ENCODE measurements at places on chromosomes 12 and 14.

- no peak for DNase-seq
Observed at GRCh38 chr14:101037021-101037817, 133.7 kb upstream of the RTL1 start.

GRCh38 chr12:93229494-93230325 is 148.0 kb upstream of the NUDT4 start:
- no peak for DNase-seq

DNA sequence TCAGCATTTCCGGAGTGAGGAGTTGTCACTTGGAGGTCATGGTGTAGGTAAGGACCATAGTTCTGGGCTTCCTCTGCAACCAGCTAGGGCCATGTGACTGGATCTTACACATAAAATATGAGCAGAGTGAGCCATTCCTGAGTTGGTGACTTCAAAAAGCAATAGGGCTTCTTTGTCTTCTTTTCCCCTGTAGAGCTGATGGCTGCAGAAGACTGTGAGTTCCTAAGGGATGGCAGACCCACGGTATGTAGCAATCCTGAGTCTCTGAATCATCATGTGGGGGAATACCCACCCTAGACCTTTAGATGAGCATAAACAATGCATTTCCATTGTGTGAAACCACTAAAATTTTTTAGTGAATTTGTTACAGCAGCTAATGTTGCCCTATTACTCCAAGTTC is 151.1 kb upstream of the TBX3 start:
- DNase-seq, result no peak

GRCh38 chr14:93431036-93431670 is 414 bp downstream of the UNC79 start:
- peak; percentile 83 for DNase-seq

DNA sequence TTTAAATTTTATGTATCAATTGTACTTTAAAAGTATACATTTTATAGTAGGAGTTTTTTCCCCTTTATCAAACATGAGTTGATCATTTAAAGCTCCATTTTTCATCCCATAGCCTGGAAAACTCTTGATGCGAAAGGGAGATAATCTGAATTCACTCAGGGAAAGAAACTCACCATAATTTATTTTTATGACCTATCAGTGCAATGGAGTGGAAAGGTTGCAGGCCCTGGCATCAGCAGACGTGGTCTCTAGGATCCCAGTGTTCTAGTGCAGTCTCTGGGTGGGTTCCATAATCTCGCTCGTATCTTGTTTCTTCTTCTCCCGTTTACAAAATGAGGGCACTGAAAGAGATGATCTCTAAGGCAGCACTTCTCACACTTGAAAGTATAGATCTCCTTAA is 85.0 kb downstream of the PTGER2 start:
- no peak for DNase-seq

DNA sequence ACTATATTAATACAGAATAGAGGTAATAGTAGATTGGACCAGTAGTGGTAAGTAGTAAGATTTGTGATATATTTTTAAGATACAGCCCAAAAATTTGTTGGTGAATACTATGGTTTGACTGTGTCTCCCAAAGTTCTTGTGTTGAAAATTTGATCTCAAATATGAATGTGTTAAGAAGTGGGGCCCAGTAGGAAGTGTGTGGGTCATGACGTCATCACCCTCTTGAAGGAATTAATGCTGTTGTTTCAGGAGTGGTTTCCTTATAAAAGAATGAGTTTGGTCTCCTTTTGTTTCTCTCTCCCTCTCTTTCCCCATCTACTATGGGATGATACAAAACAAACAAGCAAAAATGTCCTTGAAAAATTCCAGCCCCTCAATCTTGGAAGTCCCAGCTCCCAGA is 16.3 kb downstream of the LUM start:
- no peak for DNase-seq

- no peak for DNase-seq
Observed at GRCh38 chr14:34374998-34375740, 86.9 kb downstream of the SPTSSA start.

- no peak for DNase-seq
Observed at GRCh38 chr12:16361142-16361783, 13.8 kb downstream of the MGST1 start.

- DNase-seq, result peak; percentile 28
Observed at GRCh38 chr14:64504897-64505794, 576 bp downstream of the ZBTB1 start.

DNA sequence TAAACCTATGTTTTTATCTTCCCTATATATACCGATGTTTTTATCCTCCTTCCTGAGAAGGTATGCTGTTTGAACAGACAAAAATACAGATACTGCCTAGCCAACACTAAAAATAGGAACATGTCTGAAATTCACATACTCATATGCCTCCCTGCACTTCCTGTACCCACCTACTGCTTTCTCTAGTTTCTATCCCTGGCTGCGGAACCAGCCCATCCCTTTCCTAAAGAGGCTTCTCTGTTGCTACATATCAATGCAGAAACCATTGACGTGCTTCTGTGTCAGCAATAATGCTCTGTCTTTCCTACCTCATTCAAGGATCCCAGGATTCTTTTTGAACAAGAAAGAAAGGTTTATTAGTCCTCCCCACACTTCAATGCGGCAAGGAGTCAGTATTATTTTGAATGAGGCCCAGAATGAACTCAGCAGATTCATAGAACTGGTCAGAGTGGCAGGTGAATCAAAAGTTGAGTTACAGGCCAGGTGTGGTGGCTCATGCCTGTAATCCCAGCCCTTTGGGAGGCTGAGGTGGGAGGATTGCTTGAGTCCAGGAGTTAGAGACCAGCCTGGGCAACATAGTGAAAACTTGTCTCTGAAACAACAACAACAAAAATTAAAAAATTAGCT is 67.8 kb upstream of the NAP1L1 start:
- no peak for DNase-seq

- no peak for DNase-seq
Observed at GRCh38 chr14:88300817-88301216, 22.3 kb downstream of the KCNK10 start.

GRCh38 chr12:131980263-131980662 is 30.5 kb downstream of the EP400 start:
- no peak for DNase-seq

DNA sequence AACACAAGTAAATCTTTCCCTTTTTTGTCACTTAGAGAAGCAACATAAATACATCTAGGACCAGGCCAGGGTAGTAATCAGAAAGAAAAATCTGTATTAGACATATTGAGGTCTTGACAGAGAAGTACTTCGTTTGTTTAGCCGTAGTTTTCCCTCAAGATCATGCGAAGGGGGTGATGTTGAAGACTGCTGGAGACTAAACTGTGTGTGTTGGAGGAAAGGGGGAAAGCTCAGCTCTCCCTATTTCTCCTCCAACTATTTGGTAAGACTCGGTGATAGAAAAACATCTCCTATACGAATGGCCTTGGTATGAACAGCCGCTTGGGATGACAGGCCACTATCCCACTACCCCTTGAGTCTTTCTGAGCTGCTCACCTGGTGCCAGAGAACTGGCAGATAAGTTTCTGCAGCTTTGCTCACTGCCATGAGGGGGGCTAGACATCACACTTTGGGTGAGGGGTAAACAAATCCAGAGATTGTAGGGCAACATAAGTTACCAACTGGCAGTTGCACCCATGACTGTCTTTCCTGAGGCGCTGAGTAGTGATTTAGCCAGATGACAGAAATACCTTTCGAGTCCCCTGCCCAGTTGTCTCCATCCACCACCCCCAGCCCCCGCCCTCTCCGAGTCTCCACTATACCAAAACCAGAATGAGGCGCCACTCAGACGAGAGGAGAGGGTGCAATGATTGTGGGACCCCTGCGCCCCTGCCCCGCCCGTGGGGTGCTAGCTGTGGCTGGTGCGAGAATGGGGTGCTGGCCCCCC is 685 bp downstream of the VAMP1 start:
- no peak for DNase-seq

GRCh38 chr12:59927032-59927431 is 331.2 kb downstream of the SLC16A7 start:
- no peak for DNase-seq

DNA sequence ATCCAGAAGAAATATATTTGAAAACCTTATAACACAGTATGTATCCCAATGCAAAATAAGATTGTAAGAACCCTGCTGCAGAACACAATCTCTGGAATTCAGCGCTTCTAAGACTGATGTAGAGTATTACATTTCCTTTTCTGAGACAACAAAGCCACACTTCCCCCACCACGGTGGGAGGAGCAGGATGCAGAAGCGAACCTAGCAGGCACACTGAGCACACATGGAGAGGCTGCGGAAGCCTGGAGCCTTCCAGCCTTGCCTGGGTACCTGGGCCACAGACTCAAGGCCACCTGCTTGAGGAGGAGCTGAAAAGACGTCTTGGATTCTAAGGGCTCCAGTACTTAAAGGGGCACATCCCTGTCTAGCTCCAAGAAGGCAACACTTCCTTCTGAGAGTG is 46.4 kb downstream of the TCHP start:
- DNase-seq, result no peak

DNA sequence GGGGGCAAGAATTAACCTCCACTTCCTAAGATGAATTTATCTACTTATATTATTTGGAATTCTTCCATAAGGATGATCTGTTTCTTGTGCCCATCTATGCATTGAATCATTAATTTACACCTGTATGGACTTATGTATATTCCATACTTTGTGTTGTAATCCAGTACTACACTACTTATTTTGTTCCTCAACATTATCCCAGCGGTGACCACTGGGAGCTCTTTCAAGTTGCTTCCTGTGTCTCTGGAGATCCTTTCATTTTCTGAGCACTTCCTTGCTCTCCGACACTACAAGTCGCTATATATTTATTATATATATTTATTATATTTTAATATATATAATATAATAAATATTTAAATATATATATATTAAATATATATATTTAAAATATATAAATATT is 54.9 kb upstream of the SCN8A start:
- DNase-seq, result peak; percentile 24

DNA sequence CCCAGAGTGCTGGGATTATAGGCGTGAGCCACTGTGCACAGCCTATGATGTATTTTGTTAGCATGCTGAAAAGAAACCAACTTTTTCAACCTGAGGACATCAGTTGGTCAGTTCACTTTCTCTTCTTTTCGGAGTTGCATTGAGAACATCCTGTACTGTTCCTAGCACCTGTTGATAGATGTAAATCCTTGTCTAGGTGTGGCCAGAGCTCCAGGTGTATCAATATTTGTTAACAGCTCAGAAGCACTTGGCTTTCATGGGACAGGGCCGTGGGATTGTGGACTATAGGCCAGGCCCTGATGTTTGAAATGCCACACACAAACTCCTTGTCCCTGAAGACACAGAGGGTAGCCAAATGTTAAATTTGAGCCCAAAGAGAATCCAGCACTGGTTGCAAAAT is 14.9 kb downstream of the HCAR2 start:
- peak; percentile 61 for DNase-seq

GRCh38 chr12:10669533-10669932 is 4.3 kb downstream of the STYK1 start:
- no peak for DNase-seq

DNA sequence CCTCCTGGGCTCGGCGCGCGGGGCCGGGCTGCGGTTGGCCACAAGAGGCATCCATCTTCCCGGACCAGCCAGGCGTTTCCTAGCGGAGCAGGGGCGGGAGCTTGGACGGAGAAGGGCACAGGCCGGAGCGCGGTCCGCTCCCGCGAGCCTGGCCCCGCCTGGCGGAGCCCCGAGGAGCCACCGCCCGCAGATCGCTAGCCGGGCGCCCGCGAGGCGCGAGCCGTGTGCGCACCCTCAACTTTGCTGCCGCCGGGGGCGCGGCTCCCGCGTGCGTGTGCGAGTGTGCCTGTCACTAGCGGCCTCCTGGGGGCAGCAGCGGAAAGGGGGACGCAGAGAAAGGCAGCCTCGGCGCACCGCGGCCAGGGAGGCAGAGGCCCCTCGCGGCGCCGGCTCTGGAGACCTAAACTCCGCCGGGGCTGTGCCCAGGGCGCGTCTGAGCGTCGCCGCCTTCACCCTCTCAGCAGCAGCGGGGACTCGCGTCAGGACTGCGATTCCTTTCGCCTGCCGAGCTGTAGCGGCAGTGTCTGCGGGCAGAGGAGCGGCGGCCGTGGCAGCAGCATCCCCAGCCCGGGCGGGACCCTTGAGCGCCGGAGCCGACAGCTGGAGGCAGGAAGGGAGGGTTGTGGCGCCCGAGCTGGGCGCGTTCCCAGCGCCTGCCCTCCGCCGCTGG is 644 bp upstream of the SRGAP1 start:
- peak; percentile 97 for DNase-seq

DNA sequence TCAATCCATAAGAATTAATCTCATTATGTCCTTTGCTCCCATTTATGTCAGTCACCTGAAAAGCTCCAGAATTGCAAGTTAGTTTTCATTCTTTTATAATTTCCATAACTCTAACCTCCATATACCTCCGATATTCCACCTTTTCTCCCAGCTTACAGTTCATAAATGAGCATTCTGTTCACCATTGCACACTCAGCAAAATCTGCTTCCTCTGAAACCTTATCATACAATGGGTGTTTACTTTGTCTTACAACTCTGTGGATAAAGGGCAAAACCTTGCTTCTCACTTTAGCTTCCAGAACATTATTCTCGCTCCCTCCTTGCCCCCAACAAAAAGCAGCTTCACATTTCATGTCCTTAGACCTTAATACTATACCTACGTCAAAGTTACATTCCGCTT is 19.3 kb upstream of the SLCO1B1 start:
- DNase-seq, result no peak

DNA sequence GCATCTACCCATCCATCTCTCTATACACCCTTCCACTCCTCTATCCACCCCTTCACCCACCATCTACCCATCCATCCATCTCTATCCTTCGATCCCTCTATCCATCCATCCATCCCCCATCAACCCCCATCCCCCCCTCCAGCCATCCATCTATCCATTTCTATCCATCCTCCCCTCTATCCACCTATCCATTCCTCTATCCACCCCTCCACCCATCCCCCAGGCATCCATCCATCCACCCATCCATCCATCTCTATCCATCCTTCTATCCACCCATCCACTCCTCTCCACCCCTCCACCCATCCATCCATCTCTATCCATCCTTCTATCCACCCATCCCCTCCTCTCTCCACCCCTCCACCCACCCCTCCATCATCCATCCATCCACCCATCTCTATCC is 17.5 kb upstream of the GPR132 start:
- no peak for DNase-seq

- no peak for DNase-seq
Observed at GRCh38 chr12:49794811-49795653, 33.2 kb downstream of the NCKAP5L start.

- peak; percentile 67 for DNase-seq
Observed at GRCh38 chr14:96252323-96252998, 3.5 kb upstream of the BDKRB1 start.

DNA sequence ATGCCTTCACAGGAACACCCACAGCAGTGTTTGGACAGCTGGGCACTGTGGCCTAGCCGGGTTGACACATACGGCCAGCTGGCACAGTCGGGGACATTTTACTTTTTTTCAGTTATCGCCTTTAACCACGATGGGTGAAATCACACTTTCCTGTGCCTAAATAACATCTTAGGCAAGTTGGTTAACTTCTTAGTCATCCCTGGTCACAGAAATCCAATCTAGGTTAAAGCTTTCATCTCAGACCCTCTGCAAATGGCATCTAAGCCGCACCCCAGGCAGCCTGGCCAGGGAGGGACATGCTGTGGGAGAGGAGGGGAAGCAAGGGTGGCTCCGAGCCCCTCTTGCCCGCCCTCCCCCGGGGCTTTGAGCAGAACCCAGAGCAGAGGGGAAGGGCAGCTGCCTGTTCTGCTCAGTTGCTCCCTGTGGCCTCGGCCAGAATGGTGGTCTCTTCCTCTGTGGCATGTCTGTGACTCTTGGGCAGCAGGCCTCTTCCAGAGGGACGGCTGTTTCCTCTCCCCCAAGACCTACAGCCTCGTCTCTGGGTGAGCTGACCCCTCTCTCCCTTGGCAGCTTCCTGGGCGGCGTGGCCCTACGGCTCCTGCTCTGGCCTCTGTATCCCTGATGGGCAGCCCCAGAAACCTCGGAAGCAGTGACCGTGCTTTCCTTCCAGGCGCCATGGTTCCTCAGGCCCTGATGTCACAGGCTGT is 85.4 kb upstream of the DYNC1H1 start:
- no peak for DNase-seq

Data from NCI-H774 (cell line).